ENCODE measurements at places on chromosomes 5 and 9.

- DNase-seq, result no peak
Measured at GRCh38 chr5:156794687-156795086, 55.4 kb upstream of the PPP1R2B start.

- DNase-seq, result no peak
Measured at GRCh38 chr9:121725008-121725775, 73.8 kb downstream of the DAB2IP start.

DNA sequence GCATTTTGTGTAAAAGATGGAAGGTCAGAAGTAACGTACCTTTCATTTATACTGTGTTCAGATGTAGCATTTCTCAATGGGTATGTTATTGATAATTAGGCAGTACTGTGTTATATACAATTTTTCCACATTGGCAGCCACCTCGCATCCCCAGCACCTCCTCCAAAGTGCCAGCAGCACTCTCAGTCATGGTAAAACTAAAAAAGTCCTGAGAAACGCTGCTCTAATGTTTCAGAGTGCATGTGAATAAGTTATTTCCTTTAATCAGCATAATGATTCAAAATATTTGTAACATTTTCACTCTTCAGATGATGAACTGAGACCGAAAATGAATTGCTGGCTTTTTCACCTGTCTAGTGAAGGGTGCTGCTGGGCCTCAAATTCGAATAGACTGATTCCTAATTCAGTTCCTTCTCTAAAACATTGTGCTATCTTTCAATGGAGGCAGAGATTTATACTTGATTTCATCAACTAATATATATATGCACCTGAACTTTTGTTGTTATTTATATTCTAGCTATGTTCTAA, 79.9 kb upstream of the ANKRD55 start:
- no peak for DNase-seq

- DNase-seq, result no peak
Measured at GRCh38 chr5:145157841-145158240, 677.3 kb downstream of the PRELID2 start.

- no peak for DNase-seq
Measured at GRCh38 chr5:88671505-88672499, 211.2 kb downstream of the MEF2C start.

DNA sequence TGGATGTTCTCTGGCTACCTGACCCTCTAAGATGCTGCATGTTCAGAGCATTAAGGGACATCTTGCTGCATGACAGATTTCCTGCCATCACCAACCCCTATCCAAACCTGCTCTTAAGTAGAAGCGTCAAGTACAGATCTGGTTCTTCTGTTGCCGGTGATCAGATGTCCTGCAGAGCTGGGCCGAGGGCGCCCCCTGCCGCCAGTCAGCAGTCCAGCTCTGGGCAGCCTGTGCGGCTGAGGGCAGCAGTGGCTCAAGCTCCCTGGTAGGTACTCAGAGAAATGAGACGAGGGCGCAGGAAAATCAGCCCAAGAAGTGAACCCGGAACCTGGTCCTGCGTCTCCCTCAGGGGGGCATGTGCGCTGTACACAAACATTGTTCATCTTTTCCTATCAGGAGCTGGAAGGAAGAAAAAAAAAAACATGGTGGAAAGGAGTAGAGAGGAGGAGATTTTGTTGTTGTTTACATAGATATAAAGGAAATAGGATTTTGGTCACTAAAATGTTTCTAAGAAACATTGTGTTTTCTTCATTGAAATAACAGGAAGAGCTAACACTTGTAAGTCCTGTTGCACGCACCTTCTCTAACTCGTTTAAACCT, 95.8 kb downstream of the CFAP90 start:
- DNase-seq, result no peak

- no peak for DNase-seq
Measured at GRCh38 chr9:84123648-84124406, 143.2 kb downstream of the RMI1 start.

- no peak for DNase-seq
Measured at GRCh38 chr5:76379316-76379715, 23.8 kb upstream of the IQGAP2 start.

GRCh38 chr9:115106642-115107041, 11.3 kb downstream of the TNC start:
- no peak for DNase-seq

GRCh38 chr9:135706288-135706687, 4.3 kb downstream of the KCNT1 start:
- DNase-seq, result no peak

DNA sequence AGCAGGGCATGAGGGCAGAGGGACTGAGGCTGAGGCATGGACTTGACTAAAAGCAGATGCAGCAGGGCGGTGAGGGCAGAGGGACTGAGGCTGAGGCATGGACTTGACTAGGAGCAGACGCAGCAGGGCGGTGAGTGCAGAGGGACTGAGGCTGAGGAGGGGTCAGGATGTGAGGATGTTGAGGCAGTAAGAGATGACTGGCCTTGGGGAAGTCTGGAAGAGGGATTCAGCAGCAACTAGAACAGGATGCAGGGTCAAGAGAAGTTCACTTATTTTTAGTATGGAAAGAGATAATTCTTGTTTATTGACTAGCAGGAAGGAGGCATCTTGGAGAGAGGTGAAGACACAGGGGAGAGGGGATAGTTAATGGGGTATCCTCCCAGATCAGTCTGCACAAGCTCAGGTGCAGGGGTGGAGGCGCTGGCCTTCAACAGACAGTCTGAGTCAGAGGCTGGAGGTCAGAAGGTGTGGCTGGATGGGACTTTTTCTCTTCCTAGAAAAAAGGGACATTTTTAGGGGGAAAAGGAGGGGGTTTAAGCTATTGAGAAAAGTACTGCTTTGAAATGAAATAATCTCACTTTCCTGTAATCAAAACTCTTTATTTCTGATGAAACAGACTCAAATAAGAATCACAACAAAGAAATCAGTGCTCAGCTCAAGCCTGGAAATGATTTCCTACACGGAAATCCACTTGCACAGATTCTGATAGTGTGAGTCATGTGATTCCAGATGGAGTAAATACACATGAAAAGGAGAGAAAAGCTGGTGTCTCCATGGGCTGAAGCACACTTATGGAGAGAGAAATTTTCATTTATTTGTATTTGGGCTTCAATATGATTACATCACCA, 130.9 kb downstream of the PALM2AKAP2 start:
- no peak for DNase-seq

DNA sequence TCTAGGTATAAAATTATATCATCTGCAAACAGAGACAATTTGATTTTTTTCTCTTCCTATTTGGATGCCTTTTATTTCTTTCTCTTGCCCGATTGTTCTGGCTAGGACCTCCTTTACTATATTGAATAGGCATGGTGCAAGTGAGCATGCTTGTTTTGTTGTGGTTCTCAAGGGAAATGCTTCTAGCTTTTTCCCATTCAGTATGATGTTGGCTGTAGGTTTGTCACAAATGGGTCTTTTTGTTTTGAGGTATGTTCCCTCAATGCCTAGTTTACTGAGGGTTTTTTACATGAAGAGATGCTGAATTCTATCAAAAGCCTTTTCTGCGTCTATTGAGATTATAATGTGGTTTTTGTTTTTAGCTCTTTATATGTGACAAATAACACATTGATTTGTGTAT, 198.2 kb upstream of the GHR start:
- no peak for DNase-seq

DNA sequence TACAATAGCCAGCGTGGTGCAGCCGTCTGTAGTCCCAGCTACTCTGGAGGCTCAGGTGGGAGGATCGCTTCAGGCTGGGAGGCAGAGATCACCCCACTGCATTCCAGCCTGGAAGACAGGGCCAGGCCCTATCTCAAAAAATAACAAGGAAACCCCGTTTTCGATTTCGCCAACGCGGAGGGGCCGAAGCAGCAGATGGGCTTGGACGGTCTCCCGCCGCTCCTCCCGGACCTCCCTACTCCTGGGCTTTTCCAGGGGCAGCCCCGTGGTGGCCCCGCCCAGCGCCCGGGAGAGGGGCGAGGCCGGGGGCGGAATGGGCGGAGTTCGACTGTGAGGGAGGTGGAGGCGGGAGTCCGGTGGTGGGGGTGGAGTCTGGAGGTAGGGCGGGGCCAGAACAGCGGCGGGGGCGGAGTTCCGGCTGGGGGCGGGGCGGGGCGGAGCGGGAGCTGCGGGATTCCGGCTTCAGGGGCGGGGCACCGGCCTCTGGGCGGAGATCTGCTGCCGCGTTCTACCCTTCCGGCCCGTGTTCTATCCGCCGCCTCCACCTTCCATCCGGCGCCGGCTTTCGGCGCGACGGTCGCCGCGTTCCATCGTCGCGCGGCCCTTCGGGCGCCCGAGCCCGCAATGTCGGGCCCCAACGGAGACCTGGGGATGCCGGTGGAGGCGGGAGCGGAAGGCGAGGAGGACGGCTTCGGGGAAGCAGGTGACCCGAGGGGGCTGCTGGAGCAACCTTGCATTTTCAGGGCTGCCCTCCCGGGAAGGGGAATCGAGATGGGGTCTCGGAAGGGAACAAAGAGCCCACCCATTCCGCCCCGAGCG, at the start of gene BBLN:
Gene BBLN (plus strand): TSS at position 482 of the 819 bp plus-strand sequence. CDS start 143 bp downstream, at position 625.
- peak; percentile 90 for DNase-seq

DNA sequence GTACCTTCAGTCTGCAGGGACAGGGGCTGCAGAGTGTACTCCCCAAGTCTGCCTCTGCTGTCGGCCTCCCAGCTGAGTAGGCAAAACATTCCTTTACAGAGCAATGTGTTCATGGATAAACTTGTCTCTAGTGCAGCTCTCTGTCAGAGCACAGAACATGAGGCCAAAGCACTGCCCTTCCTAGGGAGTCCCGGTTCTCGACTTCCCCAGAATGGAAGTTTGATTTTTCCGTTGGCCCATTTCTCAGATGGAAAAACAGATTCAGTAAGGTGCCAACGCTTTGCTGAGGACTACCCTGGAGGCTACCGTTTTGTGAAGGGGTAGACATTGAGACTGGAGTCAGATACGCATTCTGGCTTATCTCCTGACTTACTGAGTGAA, 422 bp upstream of the TRIM32 start:
- DNase-seq, result no peak

DNA sequence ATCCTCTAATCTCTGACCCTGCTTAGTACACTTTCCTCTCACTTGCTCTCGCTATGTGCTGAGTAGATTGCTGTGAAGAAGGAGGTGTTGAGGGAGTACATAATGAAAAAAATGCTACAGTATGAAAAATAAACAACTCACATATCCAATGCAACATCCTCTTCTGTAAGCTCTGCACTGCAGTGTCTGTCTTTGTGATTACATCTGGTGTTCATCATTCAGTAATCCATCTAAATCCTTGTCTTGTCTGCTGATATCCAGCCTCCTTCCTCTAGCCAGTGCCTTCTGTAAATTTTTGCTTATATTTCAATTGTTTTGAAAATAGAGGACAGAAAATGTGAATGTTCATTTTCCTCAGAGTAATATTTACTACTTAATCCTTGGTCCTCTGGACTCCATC, 57.4 kb upstream of the CDH12 start:
- DNase-seq, result no peak

GRCh38 chr5:170738840-170739239, 44.7 kb upstream of the GABRP start:
- DNase-seq, result no peak

DNA sequence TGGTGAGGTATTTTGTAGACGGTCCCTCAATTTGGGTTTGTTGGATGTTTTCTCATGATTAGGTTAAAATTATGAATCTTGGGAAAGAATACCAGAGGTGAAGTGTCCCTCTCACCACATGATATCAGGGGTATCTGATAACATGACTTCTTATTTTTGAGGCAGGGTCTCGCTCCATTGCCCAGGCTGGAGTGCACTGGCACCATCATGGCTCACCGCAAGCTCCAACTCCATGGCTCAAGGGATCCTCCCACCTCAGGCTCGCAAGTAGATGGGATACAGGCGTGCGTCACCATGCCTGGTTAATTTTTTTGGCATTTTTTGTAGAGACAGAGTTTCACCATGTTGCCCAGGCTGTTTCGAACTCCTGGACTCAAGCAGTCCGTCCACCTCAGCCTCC, 24.1 kb downstream of the SPRY4 start:
- DNase-seq, result no peak

DNA sequence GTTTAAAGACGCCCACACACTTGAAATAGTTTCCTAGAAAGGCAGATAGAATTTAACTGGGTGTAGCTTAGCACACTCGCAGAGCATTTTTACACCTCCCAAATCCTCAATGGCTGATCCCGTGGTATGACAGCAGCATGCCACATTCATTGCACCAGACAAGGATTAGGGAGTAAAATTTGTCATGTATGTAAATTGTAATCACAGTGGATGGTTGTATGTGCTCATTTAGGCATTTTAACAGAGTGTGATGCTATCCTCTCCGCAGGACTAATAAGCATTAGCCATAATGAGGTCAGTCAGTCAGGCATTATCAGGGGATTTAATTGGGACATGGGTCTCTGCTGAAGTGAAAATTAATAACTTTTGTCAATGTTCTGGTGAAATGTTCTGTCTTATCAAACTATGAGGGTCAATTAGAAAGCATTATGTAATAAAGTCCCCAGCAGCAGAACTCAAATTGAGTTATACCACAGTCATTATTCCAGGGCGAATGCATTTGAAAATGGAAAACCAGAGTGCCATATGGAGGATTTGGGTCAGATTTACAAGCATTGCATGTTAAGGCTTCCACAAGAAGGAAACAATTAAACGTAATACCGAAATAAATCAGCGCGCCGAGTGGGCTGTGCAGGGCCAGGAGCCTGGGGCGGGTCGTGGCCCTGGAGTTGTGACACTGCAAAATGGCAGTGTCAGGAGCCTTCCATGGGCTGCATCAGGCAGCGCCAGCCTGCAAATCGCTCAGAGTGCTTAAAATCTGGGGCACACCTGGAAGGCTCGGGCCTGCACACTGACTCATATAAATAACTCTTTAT, 602.2 kb downstream of the BNC2 start:
- no peak for DNase-seq

DNA sequence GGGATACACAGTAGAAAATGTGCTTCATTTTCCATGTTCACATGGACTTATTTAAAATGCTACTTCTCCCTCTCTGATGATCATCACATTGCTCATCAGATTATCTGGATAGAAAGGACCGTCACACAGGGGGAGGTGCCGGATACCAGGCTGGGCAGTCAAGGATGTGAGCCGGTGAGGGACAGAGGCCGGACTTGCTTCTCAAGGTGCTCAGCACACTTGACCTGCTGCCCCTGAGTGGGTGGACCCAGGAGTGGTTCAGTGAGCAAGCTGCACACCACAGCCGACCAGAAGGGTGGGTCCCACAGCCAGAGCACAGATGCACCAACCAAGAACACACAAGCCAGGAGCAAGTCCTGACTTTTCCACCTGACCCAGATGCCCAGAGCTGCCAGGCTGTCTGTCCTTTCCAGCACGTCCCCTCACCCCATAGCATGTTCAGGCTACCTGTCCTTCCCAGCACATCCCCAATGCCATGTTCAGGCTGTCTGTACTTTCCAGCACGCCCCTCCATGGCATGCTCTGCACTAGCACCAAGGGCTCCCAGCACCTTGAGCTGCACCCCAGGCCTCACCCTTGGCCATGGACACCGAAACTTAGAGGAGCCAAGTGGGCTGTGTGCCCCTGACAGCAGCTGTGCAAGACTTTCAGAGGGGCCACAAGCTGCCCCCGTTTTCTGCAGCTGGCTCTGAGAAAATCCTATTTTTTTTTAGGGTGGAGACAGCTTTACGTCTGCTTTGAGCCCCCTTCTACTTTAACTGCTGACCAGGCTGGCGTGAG, 77.8 kb downstream of the SECISBP2 start:
- no peak for DNase-seq

- no peak for DNase-seq
Measured at GRCh38 chr9:72012646-72013045, 47.8 kb downstream of the C9orf57 start.
